ENCODE measurements at places on chromosomes 3 and 15.
A peak's percentile ranks its signal among the peaks of the same experiment; 100 is the strongest.

- no peak for DNase-seq
Observed at GRCh38 chr15:97189162-97189780, 771.2 kb upstream of the ARRDC4 start.

- DNase-seq, result no peak
Observed at GRCh38 chr3:52842424-52842823, 7.6 kb upstream of the MUSTN1 start.

DNA sequence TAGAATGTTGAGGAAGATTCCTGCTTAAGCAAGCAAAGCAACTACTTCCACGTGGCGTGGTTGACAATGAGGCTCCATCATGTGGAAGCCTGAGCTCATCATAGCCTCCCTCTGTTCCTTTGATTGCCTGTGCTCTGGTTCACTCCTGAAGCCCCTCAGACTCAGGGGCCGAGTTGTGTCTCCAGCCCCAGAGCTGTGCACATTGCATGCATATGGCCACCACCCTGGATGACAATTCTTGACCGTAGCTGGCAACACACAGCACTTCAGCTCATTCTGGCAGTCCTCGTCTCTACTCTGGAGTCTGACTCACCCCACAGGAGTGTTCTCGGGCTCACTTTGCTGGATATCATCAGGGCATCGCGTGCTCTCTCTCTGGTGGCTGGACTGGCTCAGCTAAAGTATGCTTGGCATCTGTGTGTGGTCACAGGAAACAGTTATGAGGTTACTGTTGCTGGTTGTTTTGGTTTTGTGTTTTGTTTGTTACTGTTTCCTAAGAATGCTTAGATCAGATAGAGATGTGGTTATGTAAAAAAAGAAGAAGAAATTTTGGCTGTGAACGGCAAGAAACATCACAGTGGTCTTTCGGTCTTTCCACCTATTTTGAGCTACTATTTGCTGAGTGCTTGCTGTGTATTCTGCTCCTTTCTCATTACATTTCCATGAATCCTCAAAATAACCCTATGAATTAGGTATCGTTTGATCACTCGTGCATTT lies 41.6 kb upstream of the MRPS22 start:
- DNase-seq, result peak; percentile 50

DNA sequence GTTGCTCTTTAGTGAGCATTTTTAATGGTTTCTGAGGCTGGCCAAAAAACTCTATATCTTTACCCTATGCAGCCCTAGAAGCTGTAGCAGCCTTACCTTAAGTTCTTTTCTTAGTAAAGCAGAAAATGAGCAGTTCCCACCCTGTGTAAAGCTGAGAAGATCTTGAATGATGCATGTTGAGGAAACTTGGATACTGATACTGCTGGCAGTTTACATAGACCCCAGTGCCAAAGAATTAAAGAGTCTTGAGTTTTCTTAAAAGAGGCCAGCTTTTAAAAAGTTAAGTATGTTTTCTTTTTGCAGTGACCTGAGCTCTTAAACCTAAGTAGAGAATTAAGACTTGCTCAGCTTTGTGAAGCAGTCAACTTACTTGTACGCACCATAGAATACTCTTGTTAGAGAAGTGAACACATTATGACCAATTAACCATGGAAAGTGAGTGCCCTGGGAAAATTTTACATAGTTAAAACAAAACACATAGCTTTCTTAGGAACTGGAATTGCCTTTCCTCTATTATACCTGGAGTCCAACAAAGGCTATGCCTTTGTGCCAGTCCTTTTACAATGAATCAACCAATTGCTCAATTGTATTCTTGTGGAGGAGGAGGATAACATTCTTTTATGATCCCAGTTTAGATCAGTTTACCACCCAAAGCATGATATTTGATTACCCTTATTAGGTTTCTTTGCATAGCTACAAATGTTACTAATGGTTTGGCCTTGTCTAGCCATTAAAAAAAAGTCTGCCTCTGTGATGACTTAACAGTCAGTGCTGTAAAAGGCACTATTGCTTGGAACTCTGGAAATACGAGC lies 28.4 kb downstream of the PLS1 start:
- DNase-seq, result no peak

- no peak for DNase-seq
Observed at GRCh38 chr15:93298901-93299300, 209.9 kb upstream of the RGMA start.

GRCh38 chr3:62562596-62562995 lies 189.2 kb upstream of the FEZF2 start:
- DNase-seq, result no peak
